Right hindlimb (tissue), 1 donor: ENCODE measurements at places on chromosomes 5 and 9.
A peak's percentile ranks its signal among the peaks of the same experiment; 100 is the strongest.

DNA sequence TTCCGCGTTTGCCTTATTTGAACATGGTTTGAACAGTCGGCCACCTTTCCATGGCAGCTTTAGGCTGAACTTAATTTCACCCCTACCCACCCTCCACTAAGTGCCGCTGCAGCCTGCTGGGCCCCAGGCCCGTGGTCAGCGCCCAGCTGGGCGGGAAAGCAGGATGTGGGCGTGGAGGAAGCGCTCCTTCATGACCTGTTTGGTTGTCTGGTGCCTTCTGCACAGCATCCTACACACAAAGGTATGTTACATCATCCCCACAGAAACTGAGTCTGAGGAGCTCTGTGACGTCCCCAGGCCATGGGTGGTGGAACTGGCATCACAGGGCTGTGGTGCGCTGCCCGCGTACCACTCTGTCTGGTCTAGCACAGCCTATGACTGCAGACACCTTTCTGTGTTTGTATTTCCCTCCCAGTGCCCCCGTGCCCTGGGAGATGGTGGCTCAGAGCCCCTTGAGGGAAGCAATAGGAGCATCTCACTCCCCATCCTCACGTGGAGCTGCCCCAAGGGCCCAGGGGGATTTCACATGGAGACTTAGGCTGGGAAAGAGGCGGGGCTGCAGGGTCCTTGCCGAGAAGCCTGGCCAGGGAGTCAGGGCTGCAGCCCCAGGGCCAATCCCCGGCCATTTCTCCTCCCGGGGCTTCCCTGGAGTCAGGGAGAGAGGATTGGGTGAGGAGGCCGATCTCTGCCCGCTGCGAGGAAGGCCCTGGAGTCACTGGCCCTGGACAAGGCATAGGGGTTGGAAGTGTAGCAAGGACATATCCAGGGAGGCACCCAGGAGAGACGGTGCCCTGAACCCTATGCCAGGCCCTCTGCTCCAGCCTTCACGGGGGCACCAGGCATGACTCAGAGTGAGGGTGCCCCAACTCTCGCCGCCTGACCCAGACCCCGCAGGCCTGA, 37.5 kb upstream of the SUSD3 start:
- DNase-seq = no peak

GRCh38 chr9:22813529-22813928, 366.9 kb downstream of the DMRTA1 start:
- no peak for DNase-seq

DNA sequence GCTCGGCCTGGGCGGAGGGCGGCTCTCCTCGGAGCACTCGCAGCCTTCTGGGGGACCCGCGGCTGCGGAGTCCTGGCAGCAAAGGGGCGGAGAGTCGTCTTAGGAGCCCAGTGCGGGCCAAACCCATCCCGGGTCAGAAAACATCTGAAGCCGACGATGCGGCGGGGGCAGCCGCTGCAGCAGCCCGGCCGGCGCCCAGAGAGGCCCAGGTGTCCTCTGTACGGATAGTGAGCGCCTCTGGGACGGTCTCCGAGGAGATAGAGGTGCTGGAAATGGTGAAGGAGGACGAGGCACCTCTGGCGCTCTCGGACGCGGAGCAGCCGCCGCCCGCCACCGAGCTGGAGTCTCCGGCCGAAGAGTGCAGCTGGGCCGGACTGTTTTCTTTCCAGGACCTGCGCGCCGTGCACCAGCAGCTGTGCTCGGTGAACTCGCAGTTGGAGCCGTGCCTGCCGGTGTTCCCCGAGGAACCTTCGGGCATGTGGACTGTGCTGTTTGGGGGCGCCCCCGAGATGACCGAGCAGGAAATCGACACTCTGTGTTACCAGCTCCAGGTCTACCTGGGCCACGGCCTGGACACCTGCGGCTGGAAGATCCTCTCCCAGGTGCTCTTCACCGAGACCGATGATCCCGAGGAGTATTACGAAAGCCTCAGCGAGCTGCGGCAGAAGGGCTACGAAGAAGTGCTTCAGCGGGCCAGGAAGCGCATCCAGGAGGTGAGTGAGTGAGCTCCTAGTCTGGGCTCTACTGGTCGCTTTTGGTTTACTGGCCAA, 1.2 kb downstream of the JMY start:
- DNase-seq = peak; percentile 47

- DNase-seq = no peak
Observed at GRCh38 chr9:81814794-81815464, 113.3 kb upstream of the SPATA31D4 start.

DNA sequence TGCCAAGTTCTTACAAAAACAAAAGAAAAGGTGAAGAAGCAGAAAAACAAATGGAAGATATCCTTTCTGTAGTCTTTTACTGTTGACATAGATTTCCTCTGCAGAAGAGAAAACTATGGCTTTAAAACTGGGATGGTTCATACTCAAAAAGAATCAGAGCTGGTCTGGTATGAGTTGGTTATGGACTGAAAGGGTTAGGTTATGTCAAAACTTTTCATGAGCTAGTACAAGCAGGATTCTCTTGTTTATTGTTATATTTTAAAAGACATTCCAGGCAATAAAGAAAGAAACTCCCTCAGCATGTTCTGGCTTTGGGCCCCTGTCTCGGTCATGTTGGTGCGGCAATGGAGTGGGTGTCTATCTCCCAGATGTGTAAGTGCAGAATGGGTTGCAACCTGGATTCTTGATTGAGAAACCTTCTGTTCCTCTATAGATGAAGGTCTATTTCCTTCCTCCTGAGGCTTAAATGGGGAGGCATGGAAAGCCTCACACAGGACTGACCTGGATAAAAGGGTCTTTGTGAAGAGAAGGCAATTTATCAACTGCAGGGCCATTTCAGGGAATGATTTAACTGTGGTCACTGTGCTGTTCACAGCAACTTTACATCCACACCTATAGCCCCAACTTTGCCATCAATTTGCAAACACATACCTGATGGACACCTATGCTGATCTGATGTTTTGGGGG, 209.6 kb upstream of the TNC start:
- DNase-seq = peak; percentile 21

GRCh38 chr5:167642181-167642580, 649.3 kb upstream of the WWC1 start:
- DNase-seq = no peak

DNA sequence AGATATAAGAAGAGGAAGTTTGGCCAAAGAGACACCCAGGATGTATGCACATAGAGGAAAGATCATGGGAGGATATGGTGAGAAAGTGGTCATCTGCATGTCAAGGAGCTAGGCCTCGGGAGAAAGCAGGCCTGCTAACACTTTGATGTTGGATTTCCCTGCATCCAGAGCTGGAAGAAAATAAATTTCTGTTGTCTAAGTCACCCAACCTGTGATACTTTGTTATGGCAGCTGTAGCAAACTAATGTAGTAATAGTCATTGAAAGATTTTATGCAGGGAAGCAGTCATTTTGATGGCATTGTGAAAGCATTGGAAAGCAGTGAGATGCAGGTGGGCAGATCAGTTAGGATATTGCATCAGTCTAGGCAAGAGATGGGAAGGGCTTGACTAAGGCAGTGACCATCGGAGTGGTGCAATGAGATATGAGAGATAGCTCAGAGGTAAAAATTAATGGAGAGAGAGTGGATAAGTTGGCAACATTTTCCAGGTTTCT, 24.5 kb upstream of the FOCAD start:
- DNase-seq = no peak

DNA sequence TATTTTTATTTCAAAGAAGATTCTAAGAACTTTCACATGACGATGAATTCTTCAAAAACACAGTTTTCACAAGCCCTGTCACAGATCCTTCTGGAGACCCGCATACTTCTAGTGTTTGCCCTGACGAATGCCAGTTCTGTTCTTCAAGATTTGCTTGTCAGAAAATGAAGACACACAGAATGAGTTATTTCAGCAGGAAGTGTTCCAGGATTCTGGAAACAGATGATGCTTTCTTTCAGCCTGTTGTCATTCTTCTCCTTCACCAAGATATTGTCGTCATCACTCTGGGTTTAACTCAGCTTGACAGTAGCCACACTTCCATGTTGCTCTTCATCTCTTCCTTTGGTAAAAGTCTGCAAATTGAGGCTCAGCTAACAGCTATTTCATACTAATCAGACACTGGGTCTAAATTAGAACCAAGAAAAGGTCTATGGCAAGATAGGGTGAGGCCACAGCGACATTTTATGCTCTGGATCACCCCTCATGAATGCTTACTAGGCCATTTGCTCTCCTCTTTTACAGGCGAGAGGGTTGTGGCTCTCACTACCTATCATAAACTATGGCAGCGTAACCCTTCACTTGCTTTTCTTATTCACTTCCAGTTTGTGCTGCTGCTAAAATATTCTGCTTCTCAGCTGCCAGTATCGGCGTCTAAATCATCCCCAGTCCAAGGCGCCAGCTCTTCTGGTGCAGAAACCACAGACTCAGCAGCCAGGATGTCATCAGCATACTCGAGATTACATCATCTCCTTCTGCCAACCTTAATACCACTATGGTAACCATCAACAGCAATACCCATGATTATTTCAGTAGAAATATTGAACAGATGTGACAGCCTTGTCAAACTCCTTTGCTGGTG, 159.6 kb upstream of the TBCA start:
- DNase-seq = no peak

DNA sequence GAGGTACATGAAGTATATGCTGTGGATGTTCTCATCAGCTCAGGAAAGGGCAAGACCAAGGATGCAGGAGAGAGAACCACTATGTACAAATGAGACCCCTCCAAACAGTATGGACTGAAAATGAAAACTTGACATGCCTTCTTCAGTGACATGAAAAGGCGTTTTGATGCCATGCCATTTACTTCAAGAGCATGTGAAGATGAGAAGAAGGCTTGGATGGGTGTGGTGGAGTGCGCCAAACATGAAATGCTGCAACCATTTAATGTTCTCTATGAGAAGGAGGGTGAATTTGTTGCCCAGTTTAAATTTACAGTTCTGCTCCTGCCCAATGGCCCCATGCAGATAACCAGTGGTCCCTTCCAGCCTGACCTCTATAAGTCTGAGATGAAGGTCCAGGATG, 47.7 kb downstream of the SEMA4D start:
- DNase-seq = no peak

- DNase-seq = no peak
Observed at GRCh38 chr9:111890334-111890733, 6.3 kb upstream of the UGCG start.

GRCh38 chr9:69153707-69154521, 20.2 kb upstream of the TJP2 start:
- DNase-seq = no peak

- peak; percentile 25 for DNase-seq
Observed at GRCh38 chr5:103582364-103582763, 19.8 kb upstream of the NUDT12 start.

GRCh38 chr5:41097642-41098041, 26.5 kb upstream of the MROH2B start:
- DNase-seq = no peak

DNA sequence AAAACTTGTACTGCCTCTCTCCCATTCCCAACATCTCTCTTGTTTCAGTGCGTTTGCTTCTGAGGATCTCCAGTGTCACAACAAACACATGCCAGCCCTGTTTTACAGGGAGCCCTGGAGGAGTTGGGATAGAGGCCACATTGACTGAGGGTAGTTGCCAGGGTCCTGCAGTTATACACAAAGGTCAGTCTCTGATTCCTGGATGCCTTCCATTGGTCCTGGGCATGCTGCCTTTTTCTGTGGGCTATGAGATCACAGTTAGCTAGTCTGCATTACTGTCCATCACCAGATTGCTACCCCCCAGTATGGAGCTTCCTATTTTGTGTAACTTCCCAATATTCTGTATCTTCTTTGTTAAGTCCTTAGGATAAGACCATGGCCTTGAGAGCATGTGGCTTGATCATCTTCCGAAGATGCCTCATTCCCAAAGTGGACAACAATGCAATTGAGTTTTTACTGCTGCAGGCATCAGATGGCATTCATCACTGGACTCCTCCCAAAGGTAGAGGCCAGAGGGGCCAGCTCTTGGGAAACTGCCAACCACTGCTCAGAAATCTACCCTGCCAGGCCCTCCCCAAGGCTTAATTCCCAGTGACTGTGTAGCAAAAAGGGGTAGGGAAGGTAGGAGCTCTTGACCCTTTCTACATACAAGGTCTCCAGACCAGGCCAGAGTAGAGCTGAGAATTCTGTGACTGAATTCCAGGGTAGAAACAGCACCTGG, 9.5 kb downstream of the NUDT2 start:
- no peak for DNase-seq

- no peak for DNase-seq
Observed at GRCh38 chr5:153866176-153866575, 172.5 kb downstream of the FAM114A2 start.

- DNase-seq = no peak
Observed at GRCh38 chr5:115787426-115787825, 29.0 kb downstream of the CDO1 start.
